ENCODE measurements at places on chromosomes 5 and 9.

- DNase-seq, result no peak
Measured at GRCh38 chr9:12656803-12657202, 36.4 kb upstream of the TYRP1 start.

DNA sequence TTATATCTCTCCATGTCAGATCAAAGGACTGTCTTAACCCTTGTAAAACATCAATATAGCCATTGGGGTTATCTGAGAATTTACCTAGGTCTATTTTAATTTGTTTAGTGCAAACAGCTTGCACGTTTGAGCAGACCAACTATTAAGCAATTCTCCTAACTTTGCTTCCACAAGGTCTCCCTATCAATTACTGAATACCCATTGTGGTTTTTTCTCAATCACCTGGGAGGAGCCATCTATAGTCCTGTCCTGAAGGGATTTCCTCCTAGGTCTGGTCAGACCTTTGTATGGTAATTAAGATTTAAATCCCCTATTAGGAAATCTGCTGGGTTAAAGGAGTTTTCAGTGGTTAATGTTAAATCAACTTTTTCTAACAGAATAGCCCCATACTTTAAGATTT lies 48.9 kb upstream of the S1PR3 start:
- DNase-seq, result no peak

DNA sequence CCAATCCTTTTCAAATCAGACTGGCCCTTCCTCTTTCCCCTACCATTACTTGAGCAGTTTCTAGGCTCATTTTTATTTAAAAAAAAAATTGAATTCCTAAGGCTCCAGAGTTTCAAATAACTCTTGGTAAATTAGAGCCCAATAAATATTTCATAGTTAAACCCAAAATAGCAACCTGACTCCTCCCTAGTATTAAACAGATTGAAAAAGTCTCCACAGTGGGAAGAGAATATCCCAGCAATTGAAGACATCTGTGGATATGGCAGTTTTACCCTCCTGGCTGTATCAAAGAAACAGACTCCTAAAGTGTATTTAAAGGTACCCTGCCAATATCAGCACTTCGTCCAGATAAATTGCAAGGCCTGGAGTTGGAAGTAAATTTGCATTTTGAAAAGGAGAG lies 52.7 kb upstream of the GDNF start:
- no peak for DNase-seq

DNA sequence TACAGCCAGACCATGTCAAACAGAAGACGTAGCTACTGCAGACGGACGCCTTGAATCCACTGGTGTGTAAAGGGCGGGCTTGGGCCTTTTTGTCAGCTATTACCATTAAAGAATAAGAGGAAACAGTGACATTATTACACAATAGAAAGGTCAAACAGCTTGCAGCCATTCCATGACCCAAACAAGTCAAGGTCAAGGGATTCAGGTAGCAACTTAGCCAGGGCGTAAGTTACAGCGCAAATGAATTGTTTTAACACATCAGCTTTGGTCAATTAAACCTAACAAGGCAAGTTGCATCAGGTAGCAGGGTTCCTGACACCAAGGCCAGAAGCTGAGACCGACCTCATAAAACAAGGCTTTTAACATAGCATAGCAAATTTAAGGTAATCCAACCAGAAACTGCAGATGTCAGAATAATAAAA lies 15.3 kb downstream of the NFIB start:
- no peak for DNase-seq

- no peak for DNase-seq
Measured at GRCh38 chr5:157066080-157066479, 7.2 kb upstream of the HAVCR1 start.

- DNase-seq, result peak; percentile 72
Measured at GRCh38 chr5:170393235-170393634, 4.1 kb upstream of the KCNMB1 start.

DNA sequence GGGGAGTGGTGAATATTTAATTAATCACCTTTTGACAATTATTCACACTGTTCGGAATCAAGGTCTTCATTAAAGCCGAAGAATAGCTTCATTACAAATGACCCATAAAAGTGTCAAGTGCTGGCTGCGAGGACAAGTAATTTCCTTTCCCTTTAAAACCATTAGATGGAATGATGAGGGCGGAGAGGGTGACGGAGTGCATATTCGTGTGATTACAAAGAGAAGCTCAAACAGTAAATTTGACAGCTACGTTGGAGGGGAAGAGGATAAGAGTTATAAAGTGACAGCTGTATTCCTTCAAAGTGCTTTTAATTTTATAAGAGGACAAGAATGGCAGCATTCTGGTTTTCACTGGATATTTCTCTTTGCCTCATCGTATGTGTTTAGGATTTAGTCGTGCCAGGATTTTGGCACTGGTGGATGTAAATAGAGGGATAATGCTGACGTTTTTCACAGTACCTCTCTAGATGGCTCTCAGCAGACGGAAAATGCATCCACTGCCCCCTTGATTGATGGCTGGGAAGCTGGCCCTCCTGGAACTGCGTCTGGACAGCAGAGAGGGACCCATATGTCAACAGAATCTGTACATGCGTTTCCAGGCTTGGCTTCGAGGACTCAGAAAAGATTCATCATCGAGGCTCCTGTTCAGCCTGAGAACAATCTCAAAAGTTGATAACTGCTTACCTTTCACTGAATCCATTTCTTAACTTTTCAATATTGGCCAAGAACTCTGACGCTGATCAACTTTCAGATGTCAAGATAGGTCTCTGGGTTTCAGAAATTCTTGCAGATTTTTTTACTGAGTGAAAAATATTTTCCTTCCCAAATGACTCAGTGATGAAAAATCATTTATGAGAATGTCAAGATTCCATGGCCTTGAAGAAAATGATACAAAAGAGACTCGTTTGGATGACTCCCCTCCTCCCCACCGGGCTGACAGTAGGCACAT lies 50.4 kb upstream of the IRX2 start:
- DNase-seq, result no peak

DNA sequence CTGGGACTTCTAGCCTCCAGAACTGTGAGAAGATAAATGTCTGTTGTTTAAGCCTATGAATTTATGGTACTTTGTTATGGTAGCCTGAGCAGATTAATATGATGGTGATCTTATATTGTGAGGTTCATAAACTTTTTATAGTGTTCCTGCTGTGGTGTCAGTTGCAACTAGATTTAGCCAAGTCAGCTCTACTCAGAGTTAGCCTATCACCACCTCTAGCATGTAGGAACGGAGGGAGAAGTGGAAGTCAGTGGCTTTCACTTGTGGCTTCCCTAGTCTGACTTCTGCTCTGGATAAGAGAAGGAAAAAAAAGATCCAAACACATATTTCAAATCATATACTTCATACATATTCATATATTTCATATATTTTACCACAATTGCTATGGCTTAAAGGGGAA lies 6.6 kb downstream of the POC5 start:
- DNase-seq, result no peak

DNA sequence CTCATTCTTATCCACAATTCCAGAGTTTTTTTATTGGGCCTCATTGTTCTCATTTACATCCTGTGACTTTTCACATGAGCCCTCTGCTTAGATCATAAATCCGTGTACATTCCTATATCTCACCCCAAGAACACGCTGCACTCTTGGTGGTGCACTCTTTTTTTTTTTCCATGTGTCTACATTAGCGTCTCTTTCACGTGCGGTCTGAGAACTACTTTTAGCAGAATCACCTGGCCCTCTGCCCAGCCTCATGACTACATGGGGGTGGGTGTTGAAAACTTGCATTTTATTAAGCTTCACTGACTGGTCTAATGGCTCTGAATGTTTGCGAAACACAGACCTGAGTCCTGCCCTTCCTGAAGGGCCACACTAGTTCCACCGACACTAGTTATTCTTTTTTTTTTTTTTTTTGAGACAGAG lies 18.6 kb downstream of the C9orf57 start:
- DNase-seq, result peak; percentile 53

- DNase-seq, result no peak
Measured at GRCh38 chr9:93035821-93036351, 22.6 kb upstream of the SUSD3 start.

DNA sequence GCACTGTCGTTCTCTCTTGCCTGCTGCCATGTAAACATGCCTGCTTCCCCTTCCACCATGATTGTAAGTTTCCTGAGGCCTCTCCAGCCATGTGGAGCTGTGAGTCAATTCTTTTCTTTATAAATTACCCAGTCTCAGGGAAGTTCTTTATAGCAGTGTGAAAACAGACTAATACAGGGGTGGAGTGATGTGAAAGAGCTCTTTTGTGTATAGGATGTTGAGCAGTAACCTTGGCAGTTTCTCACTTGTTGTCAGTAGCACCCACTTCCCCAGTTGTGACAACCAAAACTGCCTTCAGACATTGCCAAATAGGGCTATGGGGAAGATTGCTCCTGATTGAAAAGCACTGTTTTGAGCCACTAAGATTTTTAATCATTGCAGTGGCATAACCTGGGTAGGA lies 552.2 kb upstream of the ZNF462 start:
- DNase-seq, result no peak

- peak; percentile 76 for DNase-seq
Measured at GRCh38 chr9:38036359-38037084, 32.5 kb downstream of the SHB start.

GRCh38 chr5:6496207-6496584 lies 47.5 kb downstream of the UBE2QL1 start:
- no peak for DNase-seq

Data from A673 (cell line).